Stimulated activated CD4-positive, alpha-beta T cell treated with anti-CD3 and anti-CD28 coated beads, Interleukin-15, amount 100 ng/mL, for 1 hour (primary cell): ENCODE measurements at places on chromosomes 11 and 22.

GRCh38 chr22:23105304-23105703 is 35.0 kb downstream of the GNAZ start:
- DNase-seq = no peak

GRCh38 chr11:3123305-3123704 is 41.8 kb downstream of the OSBPL5 start:
- DNase-seq = no peak

DNA sequence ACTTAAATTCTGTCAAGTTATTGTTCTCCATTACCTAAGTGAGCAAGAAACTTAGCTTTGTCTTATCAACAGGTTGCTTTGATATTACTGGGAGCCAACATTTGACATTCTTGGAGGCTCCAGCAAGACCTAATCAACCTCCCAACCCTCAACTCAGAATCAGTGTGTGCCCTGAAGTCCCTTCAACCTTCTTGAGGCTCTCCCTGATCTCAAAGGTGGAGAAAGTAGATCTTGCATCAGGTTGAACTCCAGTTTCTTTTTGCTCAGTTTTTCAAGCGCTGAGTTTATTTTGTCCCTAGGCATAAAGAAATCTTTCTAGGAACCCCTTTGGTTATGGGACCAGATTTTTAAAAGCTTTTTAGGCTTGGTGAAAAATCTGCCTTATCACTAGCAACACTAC is 1.4 kb downstream of the FAM111A start:
- DNase-seq = no peak

DNA sequence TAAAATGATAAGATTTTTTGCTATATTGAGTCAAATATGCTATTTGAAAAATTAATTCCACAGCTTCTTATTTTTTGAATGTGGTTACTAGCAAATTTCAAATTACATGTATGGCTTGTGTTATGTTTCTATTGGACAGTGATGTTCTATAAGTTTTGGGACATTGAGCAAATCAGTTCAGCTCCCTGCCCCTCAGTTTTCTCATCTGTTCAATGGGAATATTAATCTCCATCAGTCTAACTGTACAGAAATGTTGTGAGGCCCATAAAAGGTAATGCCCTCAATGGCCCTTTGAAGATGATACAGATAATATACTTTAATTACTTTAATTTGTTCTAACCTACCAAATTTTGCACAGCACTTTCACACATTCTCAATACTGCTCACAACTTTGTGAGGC is 15.2 kb downstream of the WT1 start:
- DNase-seq = no peak
